Renal pelvis (tissue), 12 donors: ENCODE measurements at places on chromosomes 1 and 21. TPM values are rescaled to one million over a fixed set of nuclear protein-coding genes. Genes with fewer than 3 reads are reported as not detected.

The L1TD1 gene
- 3.4 TPM for polyA plus RNA-seq

DNA sequence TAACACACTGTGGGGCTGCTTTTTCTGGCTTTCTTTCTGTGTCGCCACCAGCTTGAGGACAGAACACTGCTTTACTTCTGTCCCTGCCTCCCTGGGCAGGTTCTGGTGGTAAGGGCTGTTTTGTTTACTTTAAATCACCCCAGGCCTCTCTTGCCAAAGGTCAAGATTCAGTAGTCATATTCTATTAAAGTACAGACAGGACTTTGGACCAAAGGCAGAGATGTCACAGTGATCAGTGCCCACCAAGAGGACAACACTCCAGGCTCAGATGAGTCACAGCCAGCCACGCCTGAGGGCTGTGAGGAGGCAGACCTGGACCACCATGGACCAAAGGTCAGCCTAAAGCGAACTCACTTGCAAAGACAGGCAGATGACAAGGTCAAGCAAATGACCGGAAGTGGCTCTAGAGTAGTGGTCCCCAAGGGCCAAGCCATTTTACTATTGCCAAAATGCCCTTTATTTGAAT is 200.0 kb downstream of the RHOU start:
- DNase-seq: no peak

- no peak for DNase-seq
Observed at GRCh38 chr1:193077991-193078390, 18.6 kb downstream of the RO60 start.

DNA sequence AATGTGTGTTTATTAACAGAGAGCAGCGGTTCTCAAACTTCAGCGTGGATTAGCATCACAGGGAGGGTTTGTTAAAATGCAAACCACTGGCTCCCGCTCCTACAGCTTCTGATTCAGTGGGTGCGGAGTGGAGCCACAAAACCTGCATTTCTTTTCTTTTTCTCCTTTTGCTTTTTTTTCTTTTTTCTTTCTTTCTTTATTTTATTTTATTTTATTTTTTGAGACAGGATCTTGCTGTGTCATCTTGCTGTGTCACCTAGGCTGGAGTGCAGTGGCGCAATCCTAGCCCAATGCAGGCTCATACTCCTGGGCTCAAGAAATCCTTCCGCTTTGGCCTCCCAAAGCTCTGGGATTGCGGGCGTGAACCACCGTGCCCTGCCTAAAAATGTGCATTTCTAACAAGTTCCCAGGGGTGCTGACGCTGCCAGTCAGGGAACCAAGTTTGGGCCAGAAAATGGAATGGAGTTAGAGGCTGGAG is 20.9 kb upstream of the SLC1A7 start:
- no peak for DNase-seq

DNA sequence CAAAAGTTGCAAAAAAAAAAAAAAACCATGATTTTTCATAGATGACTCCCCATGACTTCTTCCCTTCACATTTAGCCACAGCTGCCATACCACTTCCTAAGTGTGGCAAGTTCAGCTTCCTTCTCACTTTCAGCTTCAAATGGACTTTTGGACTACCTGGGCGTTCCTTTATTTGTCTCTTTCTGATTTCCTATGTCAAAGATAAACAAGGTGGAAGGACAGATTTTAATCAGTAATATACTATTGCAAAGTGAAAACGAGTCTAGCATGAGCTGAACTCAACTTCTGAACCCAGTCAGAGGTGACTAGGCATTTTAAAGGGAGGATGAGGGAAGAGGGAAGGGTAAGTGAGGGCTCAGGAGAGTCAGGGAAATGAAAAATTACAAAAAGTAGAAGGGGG is 14.4 kb upstream of the SCCPDH start:
- no peak for DNase-seq

- no peak for DNase-seq
Observed at GRCh38 chr1:29258976-29259801, 22.9 kb downstream of the PTPRU start.
